ENCODE measurements at places on chromosomes 2 and 18.

GRCh38 chr2:144454466-144455287 is 65.2 kb downstream of the ZEB2 start:
- DNase-seq: no peak
- no peaks in the 10 kb centered on the region for H3K27me3 ChIP-seq
- H3K36me3 ChIP-seq: peaks cover 3% of the 10 kb centered on the region
- peak overlapping the region; percentile 28 for H3K4me3 ChIP-seq
- H3K4me1 ChIP-seq: peaks cover 58% of the 10 kb centered on the region
- peak overlapping the region; percentile 99 for H3K27ac ChIP-seq

- no peaks in the 10 kb centered on the region for H3K4me1 ChIP-seq
- no peak for DNase-seq
- H3K27me3 ChIP-seq: no peaks in the 10 kb centered on the region
- H3K36me3 ChIP-seq: no peaks in the 10 kb centered on the region
These were observed 32.0 kb upstream of the TFCP2L1 start for GRCh38 chr2:121316986-121317385.

DNA sequence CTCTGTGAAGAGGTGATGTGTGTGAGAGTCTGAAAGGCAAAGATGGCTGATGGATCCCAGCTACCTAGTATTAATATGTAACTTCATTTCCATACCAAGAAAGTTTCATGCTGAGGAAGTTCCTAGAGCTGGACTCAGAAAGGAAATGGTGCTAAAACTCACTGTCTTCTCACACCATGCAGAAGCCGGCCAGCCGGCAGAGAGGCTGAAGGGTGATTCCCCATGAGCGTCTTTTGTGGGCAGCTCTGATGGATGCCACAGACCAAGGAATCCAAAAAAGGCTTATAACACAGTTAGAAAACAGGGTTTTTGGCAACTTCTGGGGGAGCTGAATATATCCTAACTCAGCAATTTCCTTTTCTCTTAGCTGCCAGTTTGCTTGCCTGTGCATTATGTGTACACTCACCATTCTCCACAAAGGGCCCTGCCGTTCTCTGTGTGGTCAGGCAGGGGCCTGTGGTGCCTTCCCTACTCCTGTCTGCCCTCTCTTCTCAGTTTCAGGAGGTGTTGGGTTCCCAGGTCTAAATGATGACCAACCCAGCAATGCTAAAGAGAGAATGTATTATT is 289.4 kb downstream of the MTX2 start:
- DNase-seq: no peak
- H3K4me1 ChIP-seq: peaks cover 21% of the 10 kb centered on the region
- H3K27me3 ChIP-seq: no peaks in the 10 kb centered on the region
- H3K4me3 ChIP-seq: no peak overlapping the region
- no peaks in the 10 kb centered on the region for H3K36me3 ChIP-seq
- no peak overlapping the region for H3K27ac ChIP-seq

DNA sequence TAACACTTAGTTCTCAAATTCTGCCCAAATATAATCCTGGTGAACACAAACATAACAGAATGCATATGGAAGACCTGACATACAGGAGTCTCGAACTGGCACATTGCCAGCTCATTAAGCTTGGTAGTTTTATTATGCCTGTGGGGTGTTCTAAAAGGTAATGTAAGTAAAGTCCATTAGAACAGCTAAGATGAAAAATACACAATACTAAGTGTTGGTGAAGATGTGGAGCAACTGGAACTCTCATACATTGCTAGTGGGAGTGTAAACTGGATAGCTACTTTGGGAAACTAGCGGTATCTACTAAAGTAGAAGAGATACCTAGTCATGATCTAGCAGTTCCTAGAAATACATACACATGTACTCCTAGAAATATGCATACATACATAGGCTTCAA is 24.3 kb upstream of the RAB10 start:
- H3K27me3 ChIP-seq: no peaks in the 10 kb centered on the region
- no peak overlapping the region for H3K27ac ChIP-seq
- H3K4me1 ChIP-seq: peaks cover 11% of the 10 kb centered on the region
- no peaks in the 10 kb centered on the region for H3K36me3 ChIP-seq

- no peak for DNase-seq
- H3K4me1 ChIP-seq: peaks cover 6% of the 10 kb centered on the region
- H3K36me3 ChIP-seq: no peaks in the 10 kb centered on the region
- H3K27ac ChIP-seq: peak overlapping the region; percentile 54
- no peaks in the 10 kb centered on the region for H3K27me3 ChIP-seq
These were observed 72.4 kb upstream of the IL1R1 start for GRCh38 chr2:102070058-102070642.

- no peak overlapping the region for H3K27ac ChIP-seq
- DNase-seq: no peak
- H3K4me3 ChIP-seq: no peak overlapping the region
- H3K36me3 ChIP-seq: no peaks in the 10 kb centered on the region
- H3K27me3 ChIP-seq: no peaks in the 10 kb centered on the region
These were observed 758.4 kb upstream of the GCFC2 start for GRCh38 chr2:76469066-76469465.

DNA sequence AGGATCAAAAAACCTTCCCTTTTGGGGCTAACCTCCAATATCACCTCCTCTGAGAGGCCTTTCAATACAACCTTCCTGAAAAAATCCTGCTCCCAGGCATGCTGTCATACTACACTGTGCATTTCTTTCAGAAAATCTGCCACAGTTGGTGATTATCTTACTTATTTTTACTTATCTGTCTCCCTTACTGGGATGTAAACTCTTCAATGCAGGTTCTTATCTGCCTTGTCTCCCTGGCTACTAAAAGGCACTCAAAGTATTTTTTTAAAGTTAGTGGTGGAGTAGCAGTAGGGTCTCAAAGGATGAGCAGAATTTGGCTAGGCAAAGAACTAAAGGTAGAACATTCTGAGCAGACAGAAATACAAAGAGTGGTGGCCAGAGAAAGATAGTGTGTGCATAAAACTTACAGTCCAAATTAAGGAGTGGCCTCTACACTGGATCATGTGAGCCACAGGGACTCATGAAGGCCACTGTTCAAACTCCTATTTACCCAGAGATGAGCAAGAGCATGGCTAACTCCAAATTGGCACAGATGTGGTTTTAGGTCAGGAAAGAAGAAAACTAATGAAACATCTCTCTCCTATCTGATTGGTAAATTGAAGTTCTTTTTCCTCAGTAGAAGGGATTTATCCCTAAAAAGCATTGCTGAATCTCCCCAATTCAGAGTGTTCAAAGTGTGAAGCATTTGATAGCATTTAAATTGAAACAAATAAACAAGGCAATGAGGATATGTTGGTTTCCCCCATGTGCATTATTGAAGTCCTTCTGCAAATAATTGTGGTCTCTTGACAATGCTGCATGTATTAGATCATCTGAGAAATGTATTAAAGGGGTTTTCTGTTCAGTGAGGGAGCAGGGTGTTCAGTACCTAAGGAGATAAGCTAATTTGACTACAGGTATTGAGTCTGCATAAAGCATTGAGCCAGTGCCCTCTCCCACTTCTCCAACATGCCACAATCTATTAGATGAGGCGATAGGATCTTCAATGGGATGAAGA is 285.5 kb downstream of the MREG start:
- no peak overlapping the region for H3K4me3 ChIP-seq
- DNase-seq: no peak
- peak overlapping the region; percentile 56 for H3K27ac ChIP-seq
- H3K27me3 ChIP-seq: no peaks in the 10 kb centered on the region
- no peaks in the 10 kb centered on the region for H3K36me3 ChIP-seq
- H3K4me1 ChIP-seq: no peaks in the 10 kb centered on the region

- no peak overlapping the region for H3K27ac ChIP-seq
- H3K36me3 ChIP-seq: no peaks in the 10 kb centered on the region
- DNase-seq: no peak
- no peak overlapping the region for H3K4me3 ChIP-seq
- H3K4me1 ChIP-seq: no peaks in the 10 kb centered on the region
These were observed 95.7 kb downstream of the MAIP1 start for GRCh38 chr2:200050921-200051610.

DNA sequence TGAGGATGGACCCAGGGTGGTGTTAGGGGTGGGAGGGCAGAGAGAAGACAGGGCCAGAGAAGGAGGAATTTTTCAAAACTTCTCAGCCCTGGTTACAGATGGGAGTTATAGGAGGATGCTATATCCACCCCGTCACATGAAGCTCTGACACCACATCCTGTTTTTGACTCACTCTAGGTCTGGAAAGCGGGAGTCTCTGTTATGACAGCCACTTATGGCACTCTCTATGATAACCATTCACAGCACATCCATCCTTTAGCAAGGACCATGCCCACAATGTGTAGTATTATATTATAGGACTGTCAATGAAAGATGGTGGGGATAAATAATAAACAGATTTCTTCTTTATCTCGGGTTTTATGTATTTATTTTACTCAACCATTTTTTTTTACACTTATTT is 461.2 kb downstream of the CDH2 start:
- H3K27ac ChIP-seq: no peak overlapping the region
- H3K27me3 ChIP-seq: no peaks in the 10 kb centered on the region
- H3K4me1 ChIP-seq: no peaks in the 10 kb centered on the region
- DNase-seq: no peak

Data from SK-N-SH (cell line).